ENCODE measurements at places on chromosomes 16 and 17. TPM values are rescaled to one million over a fixed set of nuclear protein-coding genes. Genes with fewer than 3 reads are reported as not detected.

DNA sequence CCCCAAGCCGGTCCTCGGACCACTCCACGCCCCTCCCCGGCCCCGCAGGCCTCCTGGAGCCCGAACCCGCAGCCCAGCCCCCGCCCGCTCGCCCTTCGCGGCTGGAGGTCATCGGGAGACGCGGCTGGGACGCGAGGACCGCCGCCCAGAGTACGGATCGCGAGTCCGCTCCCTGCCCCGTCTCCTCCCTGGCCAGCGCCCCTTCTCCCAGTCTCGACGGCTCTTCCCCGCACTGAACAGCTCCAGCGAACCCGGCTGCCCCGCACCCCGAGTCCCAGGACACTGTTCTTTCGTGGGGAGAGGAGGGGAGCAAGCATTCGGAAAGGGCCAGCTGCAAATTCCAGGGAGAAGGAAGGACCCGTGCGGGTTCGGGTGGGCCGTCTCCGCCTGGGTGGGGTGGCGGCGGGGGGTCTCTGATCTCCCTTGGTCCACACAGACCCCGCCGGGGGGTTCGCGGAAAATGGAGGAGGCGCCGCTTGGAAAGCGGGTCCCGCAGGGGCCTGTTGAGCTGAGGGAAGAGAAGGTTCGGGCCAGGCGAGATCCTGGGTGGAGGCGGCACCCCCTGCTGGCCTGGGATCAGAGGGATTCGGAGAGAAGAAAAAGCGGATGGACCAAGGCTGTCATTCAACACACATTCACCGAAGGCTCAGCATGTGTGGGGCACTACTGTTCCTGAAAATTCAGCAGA, 632 bp upstream of the RTN4RL1 start:
- H3K27ac ChIP-seq, result peak overlapping the region; percentile 64
- H3K27me3 ChIP-seq, result no peaks in the 10 kb centered on the region
- peak; percentile 85 for DNase-seq
- H3K4me3 ChIP-seq, result peak overlapping the region; percentile 72
- peaks cover 28% of the 10 kb centered on the region for H3K4me1 ChIP-seq
- no peaks in the 10 kb centered on the region for H3K36me3 ChIP-seq

- no peaks in the 10 kb centered on the region for H3K4me1 ChIP-seq
- no peaks in the 10 kb centered on the region for H3K36me3 ChIP-seq
- H3K4me3 ChIP-seq, result no peak overlapping the region
- H3K27ac ChIP-seq, result no peak overlapping the region
- DNase-seq, result no peak
Measured at GRCh38 chr17:66952031-66952524, 12.4 kb upstream of the CACNG4 start.

GRCh38 chr17:75301502-75302206, 12.4 kb upstream of the SLC25A19 start:
- H3K4me3 ChIP-seq, result no peak overlapping the region
- no peak for DNase-seq
- no peaks in the 10 kb centered on the region for H3K4me1 ChIP-seq
- no peaks in the 10 kb centered on the region for H3K27me3 ChIP-seq
- no peaks in the 10 kb centered on the region for H3K36me3 ChIP-seq

DNA sequence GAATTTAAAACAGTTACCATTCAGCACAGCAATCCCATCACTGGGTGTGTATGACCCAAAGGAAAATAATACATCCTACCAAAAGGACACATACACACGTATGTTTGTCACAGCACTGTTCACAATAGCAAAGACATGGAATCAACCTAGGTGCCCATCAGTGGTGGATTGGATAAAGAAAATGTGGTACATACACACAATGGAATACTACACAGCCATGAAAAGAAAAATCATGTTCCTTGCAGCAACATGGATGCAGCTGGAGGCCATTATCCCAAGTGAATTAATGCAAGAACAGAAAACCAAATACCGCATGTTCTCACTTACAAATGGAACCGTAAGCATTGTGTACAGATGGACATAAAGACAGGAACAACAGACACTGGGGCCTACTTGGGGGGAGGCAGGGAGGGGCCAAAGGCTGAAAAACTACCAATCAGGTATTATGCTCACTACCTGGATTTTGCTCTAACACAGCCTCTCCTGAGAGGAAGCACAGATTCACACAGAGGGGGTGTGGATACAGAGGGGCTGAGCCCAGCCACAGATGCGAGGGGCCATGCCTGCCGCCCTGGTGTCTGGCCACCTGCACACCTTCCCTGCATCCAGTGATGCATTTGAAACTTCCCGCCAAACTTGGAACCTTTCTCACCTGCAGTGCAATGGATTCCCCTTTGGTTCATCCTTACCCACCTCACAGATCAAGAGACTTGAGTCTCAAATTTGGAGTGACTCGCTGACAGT, 55.9 kb downstream of the USP22 start:
- no peak overlapping the region for H3K4me3 ChIP-seq
- DNase-seq, result no peak
- H3K27me3 ChIP-seq, result no peaks in the 10 kb centered on the region
- no peaks in the 10 kb centered on the region for H3K36me3 ChIP-seq
- no peak overlapping the region for H3K27ac ChIP-seq

DNA sequence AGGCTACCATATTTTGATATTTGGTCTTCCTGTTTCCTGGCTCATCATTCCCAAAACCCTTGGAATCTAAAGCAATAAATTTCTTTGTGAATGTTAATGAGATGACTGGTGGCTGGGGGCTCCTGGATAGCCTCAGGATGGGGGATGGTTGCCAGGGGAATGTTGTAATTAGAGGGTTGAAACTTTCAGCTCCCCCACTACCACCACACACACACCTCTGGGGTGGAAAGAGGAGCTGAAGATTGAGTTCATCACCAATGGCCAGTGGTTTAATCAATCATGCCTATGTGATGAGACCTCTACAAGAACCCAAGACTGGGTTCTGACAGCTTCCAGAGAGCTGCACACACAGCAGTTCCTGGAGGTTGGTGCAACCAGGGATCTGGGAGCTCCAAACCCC, 59.1 kb downstream of the HS3ST3A1 start:
- no peaks in the 10 kb centered on the region for H3K27me3 ChIP-seq
- no peak overlapping the region for H3K4me3 ChIP-seq
- H3K36me3 ChIP-seq, result no peaks in the 10 kb centered on the region
- H3K27ac ChIP-seq, result no peak overlapping the region

DNA sequence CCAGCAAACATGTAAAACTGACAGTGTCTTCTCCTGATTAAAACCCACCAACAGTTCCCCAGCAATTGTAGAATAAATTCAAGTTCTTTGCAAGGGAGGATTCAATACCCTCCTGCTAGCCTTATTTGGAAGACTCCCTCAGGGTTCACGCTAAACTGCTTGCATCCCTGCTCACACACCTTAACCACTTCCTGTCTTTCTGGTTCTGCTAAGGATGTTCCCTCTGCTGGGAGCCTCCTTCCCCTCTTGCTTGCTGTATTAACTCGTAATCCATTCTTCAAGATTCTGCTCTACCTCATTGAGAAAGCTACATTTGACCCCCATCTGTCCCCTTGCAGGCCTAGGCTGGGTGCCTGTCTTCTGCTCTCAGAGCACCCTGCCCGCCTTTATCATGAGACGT, 2.3 kb upstream of the SHISA6 start:
- H3K27ac ChIP-seq, result no peak overlapping the region
- no peaks in the 10 kb centered on the region for H3K36me3 ChIP-seq
- DNase-seq, result no peak
- H3K4me1 ChIP-seq, result no peaks in the 10 kb centered on the region
- peaks cover 43% of the 10 kb centered on the region for H3K27me3 ChIP-seq

DNA sequence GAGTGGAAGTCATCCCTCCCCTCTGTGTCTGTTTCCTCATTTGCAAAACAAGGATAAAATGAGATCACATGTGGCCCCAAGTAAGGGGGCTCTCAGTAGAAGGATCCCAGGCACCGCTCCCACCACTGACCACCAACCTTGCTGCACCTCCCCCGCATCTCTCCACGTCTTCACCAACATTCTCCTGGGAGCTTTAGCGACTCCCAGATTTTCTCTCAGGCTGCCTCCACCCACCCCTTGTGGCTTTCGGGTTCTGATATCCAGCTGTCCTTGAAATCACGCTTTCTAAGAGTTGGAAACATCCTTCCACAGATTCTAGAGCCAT, 16.4 kb upstream of the NTN1 start:
- H3K27ac ChIP-seq, result no peak overlapping the region
- no peaks in the 10 kb centered on the region for H3K36me3 ChIP-seq
- H3K4me3 ChIP-seq, result no peak overlapping the region
- DNase-seq, result no peak
- no peaks in the 10 kb centered on the region for H3K4me1 ChIP-seq

DNA sequence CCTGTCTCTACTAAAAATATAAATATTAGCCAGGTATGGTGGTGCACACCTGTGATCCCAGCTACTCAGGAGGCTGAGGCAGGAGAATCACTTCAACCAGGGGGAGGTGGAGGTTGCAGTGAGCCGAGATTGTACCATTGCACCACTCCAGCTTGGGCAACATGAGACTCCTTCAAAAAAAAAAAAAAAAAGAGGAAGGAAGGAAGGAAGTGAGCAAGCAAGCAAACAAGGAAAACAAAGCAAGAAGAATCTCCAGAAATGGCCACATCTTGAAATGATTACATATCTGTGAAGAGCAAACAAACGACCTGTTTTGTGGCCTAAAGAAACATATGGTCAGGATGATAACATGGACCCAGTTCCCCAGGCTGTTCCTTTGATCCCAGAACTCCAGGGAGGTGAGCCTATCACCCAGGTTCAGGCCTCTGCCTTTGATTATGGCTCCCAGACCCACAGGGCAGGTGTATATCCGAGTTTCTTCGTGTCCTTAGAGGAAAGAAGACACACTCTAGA, 8.9 kb downstream of the ACOX1 start:
- DNase-seq, result no peak
- H3K4me1 ChIP-seq, result peaks cover 24% of the 10 kb centered on the region
- H3K27me3 ChIP-seq, result no peaks in the 10 kb centered on the region
- peaks cover 36% of the 10 kb centered on the region for H3K36me3 ChIP-seq
- H3K4me3 ChIP-seq, result no peak overlapping the region

- no peak for DNase-seq
- no peak overlapping the region for H3K4me3 ChIP-seq
- no peaks in the 10 kb centered on the region for H3K36me3 ChIP-seq
- no peaks in the 10 kb centered on the region for H3K4me1 ChIP-seq
- H3K27ac ChIP-seq, result no peak overlapping the region
Measured at GRCh38 chr16:54144572-54144947, 142.0 kb downstream of the IRX3 start.

GRCh38 chr17:32763855-32764439, 113.0 kb downstream of the MYO1D start:
- no peaks in the 10 kb centered on the region for H3K36me3 ChIP-seq
- no peaks in the 10 kb centered on the region for H3K27me3 ChIP-seq
- no peak overlapping the region for H3K27ac ChIP-seq
- no peak overlapping the region for H3K4me3 ChIP-seq

- DNase-seq, result no peak
- H3K4me1 ChIP-seq, result no peaks in the 10 kb centered on the region
- H3K27me3 ChIP-seq, result no peaks in the 10 kb centered on the region
- peaks cover 30% of the 10 kb centered on the region for H3K36me3 ChIP-seq
- H3K27ac ChIP-seq, result no peak overlapping the region
Measured at GRCh38 chr17:82474223-82475010, 15.9 kb downstream of the NARF start.

DNA sequence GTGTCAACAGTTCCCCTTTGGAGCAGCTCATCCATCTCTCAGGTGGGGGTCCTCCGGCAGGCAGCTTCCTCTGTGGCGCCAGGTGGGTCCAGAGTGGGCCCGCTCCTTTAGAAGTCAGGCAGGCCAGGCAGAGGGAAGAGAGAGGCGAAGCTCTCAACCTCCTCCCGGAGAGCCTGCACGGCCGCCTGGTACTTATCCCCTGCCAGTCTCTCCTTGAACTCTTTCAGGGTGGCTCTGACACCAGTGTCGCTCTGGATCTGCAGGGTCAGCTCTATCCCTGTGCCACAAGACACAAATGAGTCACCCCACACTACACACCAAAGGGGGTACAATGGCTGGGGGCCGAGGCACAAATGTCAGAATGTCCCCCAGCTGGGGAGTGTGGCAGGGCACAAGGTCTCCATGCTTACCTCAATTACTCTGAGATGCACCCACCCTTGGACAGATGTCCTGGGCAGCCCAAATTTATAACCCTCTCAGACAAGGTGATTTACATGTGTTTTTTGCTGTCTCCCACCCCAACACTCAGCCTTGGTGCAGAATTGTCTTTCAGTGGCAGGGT, 13.6 kb downstream of the SMCR8 start:
- no peak overlapping the region for H3K4me3 ChIP-seq
- DNase-seq, result no peak
- no peaks in the 10 kb centered on the region for H3K4me1 ChIP-seq
- no peaks in the 10 kb centered on the region for H3K27me3 ChIP-seq
- no peak overlapping the region for H3K27ac ChIP-seq

DNA sequence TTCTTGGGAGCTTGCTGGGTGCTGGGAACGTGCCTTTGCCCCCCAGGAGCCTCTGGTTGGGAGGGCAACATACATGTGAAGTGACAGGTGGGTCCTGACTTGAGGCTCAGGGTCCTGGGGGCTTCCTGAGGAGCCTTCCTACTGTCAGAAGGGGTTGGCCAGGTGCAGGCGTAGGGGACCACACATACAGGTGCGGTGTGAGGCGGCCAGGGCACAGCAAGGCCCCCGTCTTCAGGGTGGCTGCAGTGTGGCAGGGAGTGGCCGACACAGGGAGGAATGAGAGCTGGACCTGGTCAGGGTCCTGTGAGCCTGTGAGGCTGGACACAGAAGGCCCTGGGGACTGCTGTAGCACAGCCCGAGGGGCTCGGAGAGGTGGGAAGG, 10.6 kb downstream of the TCF25 start:
- peaks cover 93% of the 10 kb centered on the region for H3K36me3 ChIP-seq
- H3K4me3 ChIP-seq, result no peak overlapping the region
- H3K4me1 ChIP-seq, result no peaks in the 10 kb centered on the region
- DNase-seq, result no peak

- peaks cover 11% of the 10 kb centered on the region for H3K4me1 ChIP-seq
- peaks cover 26% of the 10 kb centered on the region for H3K36me3 ChIP-seq
- no peak overlapping the region for H3K4me3 ChIP-seq
- no peak for DNase-seq
Measured at GRCh38 chr17:76772842-76773525, 35.1 kb downstream of the MFSD11 start.

- peak overlapping the region; percentile 74 for H3K27ac ChIP-seq
- H3K4me3 ChIP-seq, result no peak overlapping the region
- no peaks in the 10 kb centered on the region for H3K36me3 ChIP-seq
Measured at GRCh38 chr17:30343796-30344195, 9.9 kb upstream of the TMIGD1 start.

The CDH11 gene
- 6.0 TPM for total RNA-seq

The SHISA9 gene
- 0.37 TPM for total RNA-seq

The CD300LB gene
- total RNA-seq, result not detected

The ABCA9 gene
- total RNA-seq, result 4.2 TPM

The USP43 gene
- total RNA-seq, result not detected

The SULT1A4 gene
- total RNA-seq, result 9.5 TPM

The SLC5A2 gene
- total RNA-seq, result not detected
